ENCODE measurements at places on chromosomes 6 and 20. TPM values are rescaled to one million over a fixed set of nuclear protein-coding genes. Genes with fewer than 3 reads are reported as not detected.

Gene UNC93A
- total RNA-seq = not detected

Gene OR2J3
- total RNA-seq = not detected

Gene GABRR2
- total RNA-seq = not detected

Gene ITPR3
- 30.6 TPM for total RNA-seq

Gene SEMG1
- not detected for total RNA-seq

Gene ZSCAN23
- not detected for total RNA-seq

Gene RAET1G
- 9.7 TPM for total RNA-seq

Gene TMEM242
- total RNA-seq = 6.9 TPM

Gene PABPC1L
- 15.7 TPM for total RNA-seq
